ENCODE measurements at places on chromosomes 7 and 10.

DNA sequence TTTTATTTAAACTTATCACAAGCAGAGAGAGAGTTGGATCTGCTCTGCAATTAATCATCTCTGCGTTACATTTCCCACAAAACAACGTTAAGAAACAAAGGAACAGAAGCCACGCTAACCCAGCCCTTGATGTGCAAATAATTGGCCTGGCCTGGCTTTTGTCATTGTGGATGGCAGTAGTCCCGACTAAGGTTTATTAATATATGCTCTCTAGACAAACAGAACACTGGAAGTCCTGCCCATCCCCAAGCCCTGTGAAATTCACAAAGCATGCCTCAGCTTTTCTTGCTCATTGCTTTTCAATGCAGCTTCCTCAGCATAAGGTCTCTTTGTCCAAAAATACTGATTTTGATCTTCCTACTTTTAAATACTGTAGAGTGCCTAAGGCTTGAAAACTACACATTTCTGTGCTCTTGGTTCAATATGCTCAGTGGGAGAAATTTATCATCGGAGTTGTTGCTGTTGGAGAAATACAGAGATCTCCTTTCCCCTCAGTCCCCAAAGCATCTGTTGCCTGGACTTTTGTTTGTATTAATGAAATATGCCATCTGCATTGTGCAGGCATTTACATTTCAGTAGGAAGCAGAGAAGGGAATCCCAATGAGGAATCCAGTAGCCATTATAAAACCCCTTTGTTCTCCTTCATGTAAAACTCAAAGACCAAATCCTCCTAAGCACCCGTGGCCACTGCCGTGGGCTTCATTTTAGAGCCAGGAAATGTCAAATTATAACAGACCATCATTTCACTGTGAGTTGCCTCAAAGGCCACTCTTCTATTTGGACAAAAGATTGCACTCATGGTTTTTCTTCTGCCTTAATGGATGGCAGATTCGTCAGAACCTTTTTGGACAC is 61.1 kb downstream of the SORCS1 start:
- no peak for DNase-seq

GRCh38 chr7:2354939-2355704 is 495 bp downstream of the EIF3B start:
- no peak for DNase-seq

GRCh38 chr7:4714767-4715409 is 32.8 kb downstream of the FOXK1 start:
- DNase-seq, result no peak

DNA sequence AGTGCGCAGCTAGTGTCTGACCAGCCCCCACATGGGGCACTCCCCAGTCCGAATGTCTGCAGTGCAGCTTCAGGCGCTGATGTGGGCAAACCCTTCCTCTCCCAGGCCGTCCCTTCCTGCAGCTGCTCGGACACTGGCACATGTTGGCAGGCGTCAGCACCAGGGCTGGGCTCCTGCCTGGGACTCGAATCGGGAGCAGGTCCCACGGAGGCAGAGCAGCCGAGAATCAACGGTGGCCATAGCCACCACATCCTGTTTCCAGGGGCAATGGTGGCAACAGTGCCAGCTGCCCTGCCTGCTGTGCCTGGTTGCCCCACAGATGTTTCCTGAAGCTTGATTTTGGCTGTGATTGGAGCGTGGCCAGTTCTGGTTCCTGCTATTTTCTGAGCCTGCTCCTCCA is 65.8 kb downstream of the MGMT start:
- no peak for DNase-seq

DNA sequence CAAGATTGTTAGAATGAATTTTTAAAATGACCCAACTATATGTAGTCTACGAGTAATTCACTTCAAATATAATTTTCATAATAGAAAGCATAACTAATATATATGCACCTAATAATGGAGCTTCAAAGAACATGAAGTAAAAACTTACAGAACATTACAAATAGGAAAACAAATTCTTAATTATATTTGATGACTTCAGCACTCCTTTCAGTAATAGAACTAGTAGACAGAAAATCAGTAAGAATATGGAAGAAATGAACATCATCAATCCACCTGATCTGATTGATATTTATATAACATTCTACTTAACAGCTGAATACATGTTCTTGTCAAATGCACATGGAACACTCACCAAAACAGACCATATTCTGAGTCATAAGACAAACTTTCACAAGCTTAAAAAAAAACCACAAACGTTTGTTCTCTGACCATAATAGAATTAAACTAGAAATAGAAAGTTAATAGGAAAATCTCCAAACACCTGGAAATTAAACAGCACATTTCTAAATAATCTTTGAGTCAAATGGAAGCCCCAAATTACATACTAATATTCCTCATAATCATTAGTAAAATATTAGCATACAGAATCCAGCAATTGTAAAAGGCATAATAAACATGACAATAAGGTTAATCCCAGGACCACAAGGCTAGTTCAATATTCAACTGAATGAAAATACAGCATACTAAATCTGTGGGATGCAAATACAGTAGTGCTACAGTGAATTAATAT is 48.0 kb downstream of the BRAF start:
- peak; percentile 24 for DNase-seq

DNA sequence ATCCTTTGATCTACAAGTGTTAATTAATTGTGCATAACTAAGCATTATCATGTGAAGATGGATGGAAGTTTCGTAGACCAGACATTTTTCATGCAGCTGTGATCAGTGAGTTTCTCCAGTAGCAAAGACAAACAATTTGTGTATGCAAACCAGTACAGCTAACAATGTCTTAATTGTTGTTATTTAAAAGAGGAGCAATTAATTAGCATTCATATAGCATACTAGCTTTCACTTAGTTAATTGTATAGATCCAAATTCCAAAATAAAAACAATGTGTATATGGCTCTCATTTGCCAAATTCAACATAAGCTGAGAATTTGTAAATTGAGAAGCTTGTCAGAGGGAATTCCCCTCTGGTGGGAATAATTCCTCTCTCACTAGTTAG is 22.6 kb upstream of the PRKCQ start:
- DNase-seq, result no peak

DNA sequence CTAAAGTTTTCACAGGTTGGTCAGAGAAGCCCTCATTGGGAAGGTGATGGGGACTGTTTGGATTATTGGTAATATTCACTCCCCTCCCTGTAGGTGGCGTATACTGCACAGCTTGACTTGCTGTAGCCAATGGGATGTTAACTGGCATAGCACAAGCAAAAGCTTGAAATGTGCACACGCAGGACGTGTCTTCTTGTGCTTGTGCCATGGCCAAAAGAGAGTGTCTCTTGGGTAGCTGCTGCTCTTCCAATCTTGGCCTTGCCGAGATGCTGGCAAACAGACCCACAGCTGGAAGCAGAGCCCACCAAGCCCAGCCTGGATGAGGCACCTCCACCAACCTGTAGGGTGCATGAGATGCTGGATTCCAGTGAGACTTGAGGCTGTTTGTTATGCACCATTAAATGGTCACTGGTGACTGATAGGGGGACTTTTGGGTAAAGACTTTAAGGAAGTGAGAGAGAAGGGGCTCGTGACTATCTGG is 266.0 kb downstream of the GRID1 start:
- DNase-seq, result no peak

- no peak for DNase-seq
Observed at GRCh38 chr10:86068231-86069054, 298.2 kb downstream of the GRID1 start.

GRCh38 chr10:125054669-125055268 is 105.6 kb downstream of the CTBP2 start:
- DNase-seq, result no peak

DNA sequence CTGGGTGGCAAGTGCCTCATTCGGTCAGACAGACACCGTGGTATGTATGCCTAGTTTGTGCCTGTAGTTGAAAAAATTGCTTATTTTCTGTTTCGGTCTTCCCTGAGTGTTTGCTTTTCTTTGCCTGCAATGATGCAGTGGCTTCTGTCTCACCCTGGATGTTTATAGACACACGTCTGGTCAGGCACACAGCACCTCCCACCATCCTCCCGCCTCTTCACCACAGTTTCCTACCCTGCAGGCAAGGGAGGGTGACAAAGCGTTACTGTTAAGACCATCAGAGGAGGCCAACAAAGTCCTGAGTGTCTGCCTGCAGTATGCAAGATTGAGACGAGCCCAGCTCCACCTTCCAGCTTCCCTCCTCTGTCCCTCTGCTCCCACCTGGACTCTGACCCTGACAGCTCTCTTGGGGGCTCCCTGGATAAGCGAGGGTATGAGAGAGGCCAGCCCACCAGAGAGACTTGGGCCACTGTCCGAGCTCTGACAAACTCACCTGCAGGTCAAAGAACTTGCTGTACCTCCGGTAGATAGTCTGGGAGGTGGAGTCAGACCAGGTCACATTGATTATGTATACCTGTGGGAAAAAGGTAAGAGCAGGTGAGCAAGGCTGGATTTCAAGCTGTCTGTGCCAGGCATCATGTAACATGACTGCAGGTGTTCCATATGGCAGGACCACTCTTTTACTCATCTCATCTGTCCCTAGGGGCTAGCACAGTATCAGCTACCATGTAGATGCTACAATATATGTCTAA is 54.4 kb downstream of the SH3PXD2A start:
- no peak for DNase-seq

- DNase-seq, result no peak
Observed at GRCh38 chr10:84406561-84406960, 78.2 kb downstream of the CCSER2 start.

DNA sequence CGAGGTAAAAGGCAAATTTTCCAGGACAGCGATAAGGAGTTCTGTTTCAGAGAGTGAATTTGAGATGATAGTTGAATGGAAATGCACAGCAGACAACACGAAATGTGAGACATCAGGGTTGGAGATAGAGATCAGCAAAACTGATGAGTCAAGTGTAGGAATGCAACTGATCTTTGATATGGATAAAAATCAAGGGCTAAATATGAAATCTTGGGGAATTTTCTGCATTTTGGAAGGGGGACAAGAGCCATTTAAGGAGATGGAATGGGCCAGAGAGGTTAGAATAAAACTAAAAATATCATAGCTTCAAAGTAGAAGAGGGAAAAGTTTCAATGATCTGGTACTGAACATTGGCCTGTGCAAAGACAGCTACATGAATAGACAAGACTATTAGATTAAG is 11.5 kb downstream of the CISD1 start:
- no peak for DNase-seq

GRCh38 chr10:9451211-9451773 is 1396.8 kb downstream of the GATA3 start:
- DNase-seq, result no peak

DNA sequence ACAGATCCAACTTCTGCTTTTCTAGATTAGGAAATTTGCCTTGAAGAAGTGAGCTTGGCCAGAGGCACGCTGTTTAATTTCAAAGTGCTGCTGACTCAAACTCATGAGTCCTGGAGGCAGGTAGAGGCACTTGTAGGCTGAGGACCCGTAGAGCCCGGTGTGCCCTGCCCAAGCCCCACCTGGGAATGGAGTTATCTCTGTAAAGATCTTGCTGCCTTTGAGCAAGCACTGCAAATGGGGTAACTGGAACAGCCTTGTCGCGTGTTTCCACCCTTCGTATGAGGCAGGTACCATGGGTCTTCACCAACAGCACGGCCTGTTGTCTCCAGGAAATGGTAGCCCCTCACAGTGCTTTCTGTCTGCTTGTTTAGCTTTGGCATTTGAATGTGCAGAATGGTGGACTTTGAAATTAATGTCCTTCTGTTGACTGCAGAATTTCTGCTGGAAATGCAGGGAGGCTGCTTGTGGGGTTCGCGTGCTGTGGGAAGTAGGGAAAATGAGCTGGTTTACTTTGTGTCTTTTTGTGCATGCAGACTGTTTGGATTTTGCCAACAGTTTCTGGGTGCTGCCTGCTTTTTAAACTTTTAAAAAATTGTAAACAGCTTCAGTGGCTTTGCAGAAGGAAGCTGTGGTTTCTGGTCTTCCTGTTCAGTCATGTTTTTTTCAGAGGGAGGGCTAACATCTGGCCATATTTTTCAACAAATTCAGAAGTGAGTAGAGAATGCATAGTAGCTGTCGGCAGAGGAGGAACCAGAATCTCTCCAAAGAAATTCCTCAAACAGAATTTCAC is 27.2 kb downstream of the CCM2 start:
- DNase-seq, result no peak

- peak; percentile 64 for DNase-seq
Observed at GRCh38 chr7:30470771-30471170, 7.8 kb downstream of the NOD1 start.

GRCh38 chr7:69593511-69593910 is 4.8 kb upstream of the AUTS2 start:
- no peak for DNase-seq

GRCh38 chr7:69246758-69247157 is 351.5 kb upstream of the AUTS2 start:
- DNase-seq, result no peak

GRCh38 chr7:102859799-102860125 is 53.0 kb upstream of the LRRC17 start:
- DNase-seq, result no peak

DNA sequence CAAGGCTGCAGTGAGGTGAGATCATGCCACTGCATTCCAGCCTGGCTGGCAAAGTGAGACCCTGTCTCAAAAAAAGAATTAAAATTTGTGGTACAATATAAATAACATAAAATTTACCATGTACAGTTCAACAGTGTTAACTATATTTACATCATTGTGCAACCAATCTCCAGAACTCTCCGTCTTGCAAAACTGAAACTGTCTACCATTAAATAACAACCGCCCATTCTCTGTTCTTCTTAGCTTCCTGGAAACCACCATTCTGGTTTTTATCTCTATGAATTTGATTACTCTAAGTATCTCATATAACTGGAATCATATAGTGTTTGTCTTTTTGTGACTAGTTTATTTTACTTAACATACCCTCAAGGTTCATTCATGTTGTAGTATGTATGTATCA is 167.6 kb downstream of the AUTS2 start:
- no peak for DNase-seq

- no peak for DNase-seq
Observed at GRCh38 chr7:17590221-17590620, 291.8 kb downstream of the AHR start.

All from BJ (cell line).